ENCODE measurements at places on chromosomes 16 and 17.

GRCh38 chr17:59377410-59377809, 46.0 kb downstream of the YPEL2 start:
- DNase-seq: no peak

- DNase-seq: no peak
These were observed 214.6 kb downstream of the MSI2 start for GRCh38 chr17:57470906-57471305.

GRCh38 chr17:28725660-28726225, 290 bp downstream of the TLCD1 start:
- DNase-seq: peak; percentile 77

DNA sequence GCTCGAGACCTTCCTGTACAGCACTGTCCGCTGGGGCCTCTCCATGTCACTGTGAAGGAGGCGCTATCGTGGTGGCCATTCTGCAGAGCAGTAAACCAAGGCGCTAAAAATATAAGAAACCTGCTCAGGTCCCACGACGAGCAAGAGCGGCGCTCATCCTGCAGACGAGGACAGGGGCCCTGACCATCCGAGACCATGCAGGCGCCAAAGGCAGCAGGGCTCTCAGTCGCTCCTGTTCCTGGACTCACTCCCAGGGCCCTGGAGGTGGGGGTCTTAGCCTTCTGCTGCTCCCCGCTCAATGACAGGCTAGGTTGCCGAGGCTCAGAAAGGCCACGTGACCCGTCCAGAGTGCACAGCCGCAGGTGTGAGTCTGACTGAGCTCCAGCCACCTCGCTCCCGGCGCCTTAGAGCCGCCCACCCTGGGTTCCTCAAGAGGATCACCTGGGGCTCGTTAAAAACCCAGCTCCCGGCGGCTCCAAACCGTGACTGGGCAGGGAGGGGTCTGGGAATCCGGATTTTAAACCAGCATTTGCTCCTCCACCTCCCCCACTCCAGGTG, 509 bp upstream of the ATP2C2 start:
- no peak for DNase-seq

DNA sequence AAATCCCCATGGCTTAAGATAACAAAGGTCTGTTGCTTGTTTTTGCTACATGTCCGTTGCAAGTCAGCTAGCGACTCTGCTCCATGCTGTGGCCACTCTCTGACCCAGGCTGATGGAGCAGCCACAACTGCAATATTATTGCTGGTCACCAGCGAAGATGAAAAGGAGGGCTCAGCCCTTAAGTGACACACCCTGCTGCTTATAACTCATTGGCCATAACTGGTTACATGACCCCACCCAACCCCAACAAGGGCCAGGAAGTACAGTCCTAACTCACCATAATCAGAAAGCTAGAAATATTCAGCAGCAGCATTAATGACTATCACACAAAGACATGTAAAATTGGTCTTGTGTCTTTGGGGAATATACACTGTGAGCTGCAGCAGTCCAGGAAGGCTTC, 224.3 kb downstream of the SOX9 start:
- DNase-seq: no peak

- DNase-seq: no peak
These were observed 98.6 kb upstream of the EEF2KMT start for GRCh38 chr16:5196204-5196603.

DNA sequence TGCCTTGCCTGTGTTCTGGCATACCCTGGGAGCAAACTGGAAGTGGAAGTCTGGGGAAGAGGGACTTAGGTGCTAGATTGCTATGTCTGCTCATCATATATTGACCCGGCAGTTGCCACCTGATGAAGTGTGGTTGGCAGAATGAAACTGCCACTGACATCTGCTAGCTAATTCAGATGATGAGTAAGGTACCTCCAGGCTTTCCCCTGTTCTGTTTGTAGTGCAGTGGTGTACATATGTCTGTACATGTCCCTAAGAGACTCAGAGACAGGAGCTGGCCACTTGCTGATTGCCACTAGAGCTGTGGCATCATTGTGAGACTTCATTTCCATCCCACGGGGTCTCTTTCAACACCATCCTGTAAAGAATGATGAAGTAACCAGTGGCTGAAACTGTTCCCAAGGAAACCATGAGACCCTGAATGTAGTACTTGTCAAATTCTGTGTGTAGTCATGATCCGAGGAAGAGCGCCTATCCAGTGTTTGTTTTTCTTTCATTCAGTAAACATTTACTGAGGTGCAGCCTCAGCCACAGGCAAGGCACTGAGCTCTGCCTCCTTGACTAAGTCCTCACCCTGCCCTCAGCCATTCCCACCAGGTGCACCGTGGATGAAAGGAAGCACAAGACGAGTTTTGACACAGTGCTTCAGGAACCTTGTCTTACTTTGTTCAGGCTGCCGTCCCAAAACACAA, 13.2 kb downstream of the CLUAP1 start:
- DNase-seq: peak; percentile 11

DNA sequence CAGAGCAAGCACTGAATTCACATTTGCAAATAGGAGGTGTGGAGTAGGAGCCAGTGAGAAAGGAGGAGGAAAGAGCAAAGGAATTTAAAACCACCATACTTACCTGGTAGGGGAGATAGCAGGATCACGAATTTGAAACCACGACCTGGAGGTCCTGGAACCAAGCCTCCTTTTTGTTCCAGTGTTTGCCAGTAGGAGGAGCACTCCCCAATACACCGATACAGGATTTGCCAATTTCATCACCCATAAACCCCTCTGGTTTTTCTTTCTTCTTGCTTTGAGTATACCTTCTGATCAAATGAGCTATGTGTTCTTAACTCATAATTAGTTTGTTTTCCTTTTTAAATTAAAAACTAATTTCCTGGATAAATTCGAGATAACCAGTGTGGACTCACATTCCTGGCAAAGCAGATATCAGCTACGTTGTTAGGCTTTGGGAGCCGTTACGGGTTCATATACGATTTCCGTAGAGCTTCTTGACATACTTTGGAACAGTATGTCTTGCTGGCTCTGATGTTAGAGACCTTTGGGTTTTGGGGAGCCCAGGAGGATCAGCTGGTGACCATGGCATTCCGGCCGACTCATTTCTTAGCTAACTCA, 22.7 kb downstream of the BCO1 start:
- peak; percentile 18 for DNase-seq
